ENCODE measurements at places on chromosomes 7 and 10.

DNA sequence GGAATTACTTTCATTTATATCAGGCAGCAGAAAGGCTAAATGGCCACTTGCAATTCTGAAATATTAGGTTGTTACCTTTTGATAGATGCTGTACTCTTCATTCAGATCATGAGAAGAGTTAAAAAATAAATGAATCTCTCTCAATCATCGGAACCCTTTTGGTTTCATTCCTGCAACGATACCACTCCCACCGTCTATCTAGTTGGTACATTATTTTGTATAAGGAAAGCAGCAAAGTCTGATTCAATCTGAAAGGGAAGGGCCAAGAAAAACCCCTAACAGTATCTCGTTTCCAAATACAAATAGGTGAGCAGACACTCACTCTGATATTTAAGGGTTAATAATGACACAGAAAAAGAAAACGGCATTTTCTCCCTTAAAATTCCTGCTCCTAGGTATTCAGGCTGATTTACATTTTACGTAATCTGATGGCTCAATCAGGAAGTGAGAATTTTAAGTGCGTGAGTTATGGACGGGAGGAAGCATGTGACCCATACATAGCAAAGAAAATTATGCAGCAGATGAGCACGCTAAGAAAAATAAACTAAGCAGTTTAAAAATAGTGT is 209.4 kb upstream of the KLF14 start:
- no peak for DNase-seq

DNA sequence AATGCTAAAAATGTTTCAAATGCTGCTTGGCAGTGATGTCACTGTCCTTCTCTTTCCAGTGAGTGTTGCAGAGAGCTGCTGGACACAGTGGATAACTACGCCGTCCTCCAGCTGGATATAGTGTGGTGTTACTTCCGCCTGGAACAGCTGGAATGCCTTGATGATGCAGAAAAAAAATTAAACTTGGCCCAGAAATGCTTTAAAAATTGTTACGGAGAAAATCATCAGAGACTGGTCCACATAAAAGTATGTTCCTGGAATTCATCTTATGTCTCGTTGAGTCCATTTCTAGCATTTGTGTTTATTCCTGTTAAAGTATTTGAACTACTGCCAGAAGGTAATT is 25.2 kb downstream of the NUB1 start:
- no peak for DNase-seq

GRCh38 chr10:10902951-10903350 is 114.7 kb upstream of the CELF2 start:
- no peak for DNase-seq

GRCh38 chr10:10745291-10745690 is 272.4 kb upstream of the CELF2 start:
- no peak for DNase-seq

- no peak for DNase-seq
Measured at GRCh38 chr7:115883629-115884028, 146.9 kb downstream of the TFEC start.

GRCh38 chr7:107951172-107951787 is 51.7 kb downstream of the LAMB1 start:
- no peak for DNase-seq

All from activated CD8-positive, alpha-beta memory T cell treated with anti-CD3 and anti-CD28 coated beads, Interleukin-2, amount 50 U/mL, for 4 hours (primary cell).